Breast epithelium (tissue), 4 donors: ENCODE measurements at places on chromosomes 2 and 18.
A peak's percentile ranks its signal among the peaks of the same experiment; 100 is the strongest.

- no peaks in the 10 kb centered on the region for H3K36me3 ChIP-seq
- H3K27me3 ChIP-seq: no peaks in the 10 kb centered on the region
- no peak overlapping the region for H3K4me3 ChIP-seq
- no peak for DNase-seq
- H3K4me1 ChIP-seq: no peaks in the 10 kb centered on the region
Observed at GRCh38 chr2:170142502-170142901, 35.4 kb upstream of the MYO3B start.

DNA sequence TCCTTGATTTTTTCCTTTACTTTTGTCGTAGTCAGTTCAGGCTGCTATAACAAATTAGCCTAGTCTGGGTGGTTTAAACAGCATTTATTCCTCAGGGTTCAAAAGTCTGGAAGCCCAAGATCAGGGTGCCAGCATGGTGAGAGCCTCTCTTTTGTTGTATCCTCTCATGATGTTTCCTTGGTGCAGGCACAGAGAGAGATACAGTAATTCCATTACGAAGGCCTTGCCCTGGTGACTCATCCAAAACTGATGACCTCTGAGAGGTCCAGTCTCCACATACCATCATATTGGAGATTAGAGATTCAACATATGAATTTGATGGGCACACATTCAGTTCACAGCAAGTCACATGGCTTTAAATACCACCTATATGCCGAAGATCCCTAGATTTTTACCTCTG, 253.8 kb downstream of the CYRIA start:
- no peak overlapping the region for H3K27ac ChIP-seq
- no peak overlapping the region for H3K4me3 ChIP-seq
- no peaks in the 10 kb centered on the region for H3K27me3 ChIP-seq

DNA sequence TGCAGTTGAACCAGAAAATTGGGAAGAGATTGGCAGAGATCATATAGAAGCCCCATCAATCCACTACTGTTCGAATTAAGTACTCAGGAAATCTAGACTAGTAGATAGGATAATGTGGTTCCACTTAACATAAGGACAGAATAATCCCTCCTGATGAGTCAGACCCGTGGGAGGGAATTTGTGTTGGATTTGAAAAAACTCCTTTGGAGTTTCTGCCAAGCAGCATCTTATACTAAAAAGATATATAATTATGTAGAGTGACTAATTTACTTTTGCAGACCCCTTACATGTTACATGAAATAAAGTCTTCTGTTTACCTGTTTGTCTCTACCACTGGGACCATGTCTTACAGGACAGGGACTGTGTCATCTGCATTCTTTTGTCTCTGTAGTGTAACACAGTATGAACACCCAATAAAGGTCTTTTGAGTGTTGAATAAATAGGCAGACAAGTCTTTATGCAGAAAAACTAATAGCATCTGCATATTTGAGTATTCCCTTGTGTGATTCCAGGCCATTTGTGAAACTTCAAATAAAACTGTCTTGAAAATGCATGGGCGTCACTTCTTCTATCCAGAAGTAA, 122.6 kb upstream of the DNAJC10 start:
- H3K4me1 ChIP-seq: no peaks in the 10 kb centered on the region
- no peak overlapping the region for H3K4me3 ChIP-seq
- no peaks in the 10 kb centered on the region for H3K27me3 ChIP-seq
- no peaks in the 10 kb centered on the region for H3K36me3 ChIP-seq
- no peak overlapping the region for H3K27ac ChIP-seq
- no peak for DNase-seq

GRCh38 chr18:59681521-59682004, 15.7 kb downstream of the CCBE1 start:
- H3K27me3 ChIP-seq: no peaks in the 10 kb centered on the region
- H3K4me3 ChIP-seq: no peak overlapping the region
- no peak for DNase-seq
- no peak overlapping the region for H3K27ac ChIP-seq
- no peaks in the 10 kb centered on the region for H3K36me3 ChIP-seq

DNA sequence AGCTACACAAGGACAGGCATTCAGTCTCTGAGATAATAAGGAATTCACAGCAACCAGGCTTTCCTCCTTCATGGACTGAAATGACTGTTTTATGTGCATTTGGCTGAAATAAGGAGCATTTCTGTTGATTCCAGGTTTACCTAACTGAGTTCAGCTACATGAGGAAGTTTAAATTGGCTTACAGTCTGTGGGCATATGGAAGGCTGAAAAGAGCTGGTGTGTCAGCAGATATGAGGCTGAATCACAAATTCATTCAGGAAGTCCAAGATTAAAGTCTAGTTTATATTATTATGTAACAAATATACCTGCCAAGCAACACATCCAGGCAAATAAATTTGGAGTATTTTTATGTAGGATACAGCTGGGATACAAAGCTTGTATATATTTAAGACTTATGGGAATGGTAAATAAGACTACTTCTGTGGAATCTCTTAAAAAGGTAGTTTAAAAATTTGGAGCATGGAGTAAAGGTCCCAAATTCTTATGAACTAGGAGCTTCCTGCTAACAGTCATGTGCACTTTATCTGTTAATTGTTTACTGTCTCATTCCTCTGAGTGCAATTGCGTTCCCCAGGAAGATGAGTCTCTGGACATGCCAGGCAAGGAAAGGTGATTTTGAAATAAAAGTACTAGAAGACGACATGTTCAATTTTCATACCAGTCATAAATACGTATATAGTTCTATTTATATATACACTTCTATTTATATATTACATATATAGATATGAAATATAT, 53.0 kb downstream of the ZC3H8 start:
- no peak overlapping the region for H3K4me3 ChIP-seq
- DNase-seq: no peak
- no peaks in the 10 kb centered on the region for H3K4me1 ChIP-seq

GRCh38 chr2:187890690-187891089, 336.5 kb upstream of the TFPI start:
- DNase-seq: no peak
- no peaks in the 10 kb centered on the region for H3K27me3 ChIP-seq
- no peak overlapping the region for H3K4me3 ChIP-seq
- no peaks in the 10 kb centered on the region for H3K36me3 ChIP-seq
- H3K27ac ChIP-seq: no peak overlapping the region
- no peaks in the 10 kb centered on the region for H3K4me1 ChIP-seq

GRCh38 chr2:44817673-44818335, 123.7 kb upstream of the SIX3 start:
- H3K27me3 ChIP-seq: no peaks in the 10 kb centered on the region
- no peak for DNase-seq
- H3K36me3 ChIP-seq: no peaks in the 10 kb centered on the region
- no peak overlapping the region for H3K27ac ChIP-seq
- no peak overlapping the region for H3K4me3 ChIP-seq

- no peak overlapping the region for H3K4me3 ChIP-seq
- no peaks in the 10 kb centered on the region for H3K4me1 ChIP-seq
- no peaks in the 10 kb centered on the region for H3K36me3 ChIP-seq
- no peak overlapping the region for H3K27ac ChIP-seq
- H3K27me3 ChIP-seq: no peaks in the 10 kb centered on the region
Observed at GRCh38 chr2:30789670-30790210, 17.5 kb downstream of the CAPN13 start.

- no peak for DNase-seq
- H3K4me3 ChIP-seq: no peak overlapping the region
- H3K4me1 ChIP-seq: peaks cover 6% of the 10 kb centered on the region
- no peaks in the 10 kb centered on the region for H3K27me3 ChIP-seq
- H3K27ac ChIP-seq: peak overlapping the region; percentile 79
Observed at GRCh38 chr2:237669628-237670392, 42.4 kb downstream of the LRRFIP1 start.

DNA sequence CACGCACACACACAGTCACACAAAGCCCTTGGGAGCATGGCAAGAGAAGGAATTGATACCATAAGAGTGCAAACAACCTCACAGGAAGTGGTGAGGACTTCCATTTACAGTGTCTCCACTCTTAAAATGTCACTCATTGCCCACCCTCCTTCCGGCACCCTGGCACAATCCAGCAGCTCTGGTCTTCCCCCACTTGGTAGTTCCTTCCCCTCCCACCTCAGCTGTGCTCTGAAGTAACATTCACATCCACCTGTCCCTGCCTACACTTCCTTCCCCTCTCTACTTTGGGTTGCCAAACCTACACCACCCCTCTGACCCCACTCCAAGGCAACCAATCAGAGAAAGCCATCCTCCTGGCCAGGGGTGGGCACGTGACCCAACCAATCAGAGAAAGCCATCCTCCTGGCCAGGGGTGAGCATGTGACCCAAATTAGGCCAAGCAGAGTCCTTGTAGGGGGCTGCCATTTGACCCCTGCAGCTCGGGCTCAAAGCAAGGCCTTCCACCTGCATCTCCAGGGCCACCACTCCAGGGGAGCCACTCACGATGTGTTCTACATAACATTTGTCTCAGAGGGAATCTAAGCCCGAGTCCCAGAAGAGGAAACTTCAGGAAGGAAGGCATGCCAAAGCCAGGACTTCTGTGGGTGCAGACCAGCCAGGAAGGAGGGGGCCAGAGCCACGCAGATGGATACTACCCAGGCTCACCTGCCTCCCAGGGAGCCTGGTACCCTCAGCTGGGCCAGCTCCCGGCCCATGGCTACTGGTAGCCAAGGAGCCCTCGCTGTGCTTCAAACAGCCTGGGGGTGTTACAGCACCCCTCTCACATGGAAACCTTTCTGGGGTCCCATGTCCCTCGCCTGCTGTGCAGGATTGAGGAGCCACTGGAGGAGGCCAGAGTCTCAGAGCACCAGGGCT, 21.2 kb downstream of the CYP26B1 start:
- H3K27me3 ChIP-seq: no peaks in the 10 kb centered on the region
- H3K36me3 ChIP-seq: no peaks in the 10 kb centered on the region
- no peak overlapping the region for H3K4me3 ChIP-seq
- DNase-seq: peak; percentile 31
- H3K4me1 ChIP-seq: no peaks in the 10 kb centered on the region
- H3K27ac ChIP-seq: no peak overlapping the region

DNA sequence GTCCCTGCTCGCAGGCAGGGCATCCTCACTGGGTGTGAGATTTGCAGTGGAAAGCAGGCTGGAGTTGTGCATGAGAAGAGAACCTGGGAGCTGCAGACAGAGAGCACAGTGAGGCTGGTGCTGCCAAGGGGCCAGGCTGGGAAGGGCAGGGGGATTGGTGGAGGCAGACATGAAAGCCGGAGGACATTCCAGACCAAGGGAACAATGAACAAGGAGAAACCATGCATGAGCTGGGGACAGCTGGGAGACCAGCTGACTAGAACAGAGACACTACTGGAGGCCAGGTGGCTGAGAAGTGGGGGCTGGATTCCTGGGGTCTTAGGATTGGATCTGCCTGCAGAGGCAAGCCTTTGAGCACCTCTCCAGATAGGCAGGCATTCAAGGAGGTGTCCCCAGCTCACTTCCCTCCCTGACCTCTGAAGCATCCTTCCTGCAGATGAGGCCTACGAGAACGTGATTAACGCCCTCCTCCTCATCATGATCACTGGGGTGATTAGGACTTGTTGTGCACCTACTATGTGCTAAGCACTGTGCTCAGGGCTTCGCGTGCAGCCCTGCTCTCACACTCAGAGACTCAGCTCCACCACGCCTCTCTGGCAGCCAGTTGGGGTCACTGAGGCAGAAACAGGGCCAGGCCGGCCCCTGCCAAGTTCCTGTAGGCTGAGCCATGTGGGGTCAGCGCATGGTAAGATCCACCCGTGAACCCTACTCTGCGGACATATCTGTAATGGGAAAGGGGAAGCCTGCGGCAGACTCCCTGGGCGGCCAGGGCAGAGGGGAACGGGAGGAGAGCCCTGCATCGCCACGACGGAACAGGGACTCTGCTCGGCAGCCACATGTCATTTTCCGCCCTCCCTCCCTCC, 74.8 kb upstream of the SLC66A3 start:
- H3K36me3 ChIP-seq: no peaks in the 10 kb centered on the region
- H3K27ac ChIP-seq: no peak overlapping the region

- no peaks in the 10 kb centered on the region for H3K27me3 ChIP-seq
- no peak overlapping the region for H3K4me3 ChIP-seq
- no peaks in the 10 kb centered on the region for H3K4me1 ChIP-seq
- H3K27ac ChIP-seq: no peak overlapping the region
- no peaks in the 10 kb centered on the region for H3K36me3 ChIP-seq
- DNase-seq: no peak
Observed at GRCh38 chr2:211674715-211675114, 863.9 kb downstream of the ERBB4 start.

GRCh38 chr2:102439065-102439695, 16.2 kb downstream of the IL18RAP start:
- H3K36me3 ChIP-seq: no peaks in the 10 kb centered on the region
- H3K27me3 ChIP-seq: no peaks in the 10 kb centered on the region
- DNase-seq: no peak
- H3K27ac ChIP-seq: no peak overlapping the region
- no peaks in the 10 kb centered on the region for H3K4me1 ChIP-seq

- H3K27ac ChIP-seq: no peak overlapping the region
- no peak for DNase-seq
- H3K4me1 ChIP-seq: no peaks in the 10 kb centered on the region
- H3K36me3 ChIP-seq: no peaks in the 10 kb centered on the region
Observed at GRCh38 chr2:25821225-25822056, 56.8 kb downstream of the ASXL2 start.

GRCh38 chr2:97871096-97871780, 124.5 kb downstream of the TMEM131 start:
- peak overlapping the region; percentile 39 for H3K27ac ChIP-seq
- H3K36me3 ChIP-seq: no peaks in the 10 kb centered on the region
- no peaks in the 10 kb centered on the region for H3K4me1 ChIP-seq
- DNase-seq: no peak
- H3K27me3 ChIP-seq: no peaks in the 10 kb centered on the region

GRCh38 chr2:199216253-199216652, 241.5 kb downstream of the SATB2 start:
- no peaks in the 10 kb centered on the region for H3K27me3 ChIP-seq
- no peak for DNase-seq
- no peaks in the 10 kb centered on the region for H3K4me1 ChIP-seq
- no peaks in the 10 kb centered on the region for H3K36me3 ChIP-seq
- H3K27ac ChIP-seq: no peak overlapping the region
- no peak overlapping the region for H3K4me3 ChIP-seq

DNA sequence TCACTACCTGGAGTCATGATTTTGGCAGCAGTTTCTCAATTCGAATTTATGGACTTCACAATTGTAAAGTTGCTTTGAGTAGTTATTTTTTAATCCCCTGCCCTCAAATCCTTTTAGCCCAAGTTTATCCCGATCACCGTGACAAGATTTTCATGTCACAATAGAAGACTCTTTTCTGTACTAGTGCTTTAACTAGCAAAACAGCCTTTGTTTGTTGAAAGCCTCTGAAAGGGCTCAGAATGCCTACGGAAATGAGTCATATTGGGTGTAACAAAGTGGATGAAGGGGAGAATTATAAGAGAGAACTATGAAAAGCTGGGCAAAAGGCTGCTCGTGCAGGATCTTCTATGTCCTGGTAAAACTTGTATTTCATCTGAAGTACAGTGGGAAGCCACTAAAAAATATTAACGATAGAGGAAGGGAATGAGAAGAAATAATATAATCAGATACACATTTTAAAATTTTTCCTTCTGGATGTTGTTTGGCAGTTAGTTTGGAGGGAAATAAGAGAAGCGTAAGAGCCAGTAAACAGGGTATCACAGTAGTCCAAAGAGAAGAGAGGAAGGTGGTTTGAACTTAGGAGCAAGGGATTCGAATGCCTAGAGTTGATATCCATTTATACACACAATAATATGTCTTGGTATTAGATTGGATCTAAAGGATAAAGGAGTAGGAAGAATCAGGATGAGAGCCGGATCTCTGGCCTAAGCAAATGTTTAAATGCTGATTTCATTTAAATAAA, 114.9 kb downstream of the GALNT13 start:
- H3K27me3 ChIP-seq: no peaks in the 10 kb centered on the region
- no peak for DNase-seq
- H3K4me1 ChIP-seq: no peaks in the 10 kb centered on the region
- peaks cover 4% of the 10 kb centered on the region for H3K36me3 ChIP-seq
